ENCODE measurements at places on chromosomes 5 and 9. TPM values are rescaled to one million over a fixed set of nuclear protein-coding genes. Genes with fewer than 3 reads are reported as not detected.
A peak's percentile ranks its signal among the peaks of the same experiment; 100 is the strongest.

DNA sequence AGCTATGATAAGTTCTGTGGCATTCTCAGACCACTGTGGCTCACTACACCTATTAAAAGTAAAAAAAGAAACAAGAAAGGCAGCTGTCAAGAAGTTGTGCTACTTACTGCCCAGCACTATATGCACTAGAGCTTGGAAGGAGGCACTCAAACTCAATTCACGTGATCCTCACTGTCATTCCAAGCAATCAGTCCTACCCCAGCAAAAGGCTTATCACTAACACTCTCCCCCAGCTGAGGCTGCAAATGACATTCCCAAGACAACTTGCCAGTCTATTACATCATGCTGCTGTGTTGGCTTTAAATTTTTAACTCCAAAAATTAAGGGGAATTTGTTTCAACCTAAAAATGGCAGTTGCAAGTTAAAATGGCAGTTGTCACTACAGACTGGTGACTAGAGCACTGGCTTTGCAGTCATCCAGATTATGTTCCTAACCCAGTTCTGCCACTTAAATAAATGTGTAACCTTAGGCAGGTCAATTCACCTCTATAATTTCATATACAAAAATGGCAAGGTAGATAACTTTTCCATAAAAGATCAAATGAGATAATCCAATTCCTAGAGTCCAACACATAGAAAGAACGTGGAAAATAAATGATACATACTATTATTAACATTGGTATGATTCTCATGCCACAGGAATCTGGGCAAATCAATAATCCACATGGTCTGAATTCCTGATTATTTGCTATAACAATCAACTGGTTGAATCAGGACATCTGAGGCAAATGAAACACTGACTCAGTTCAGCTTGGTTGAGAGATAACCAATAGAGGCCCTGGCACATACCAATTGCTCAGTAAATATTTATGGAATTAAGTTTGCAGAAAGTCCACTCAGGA lies 52.4 kb downstream of the FBXW11 start:
- no peak overlapping the region for H3K4me3 ChIP-seq

DNA sequence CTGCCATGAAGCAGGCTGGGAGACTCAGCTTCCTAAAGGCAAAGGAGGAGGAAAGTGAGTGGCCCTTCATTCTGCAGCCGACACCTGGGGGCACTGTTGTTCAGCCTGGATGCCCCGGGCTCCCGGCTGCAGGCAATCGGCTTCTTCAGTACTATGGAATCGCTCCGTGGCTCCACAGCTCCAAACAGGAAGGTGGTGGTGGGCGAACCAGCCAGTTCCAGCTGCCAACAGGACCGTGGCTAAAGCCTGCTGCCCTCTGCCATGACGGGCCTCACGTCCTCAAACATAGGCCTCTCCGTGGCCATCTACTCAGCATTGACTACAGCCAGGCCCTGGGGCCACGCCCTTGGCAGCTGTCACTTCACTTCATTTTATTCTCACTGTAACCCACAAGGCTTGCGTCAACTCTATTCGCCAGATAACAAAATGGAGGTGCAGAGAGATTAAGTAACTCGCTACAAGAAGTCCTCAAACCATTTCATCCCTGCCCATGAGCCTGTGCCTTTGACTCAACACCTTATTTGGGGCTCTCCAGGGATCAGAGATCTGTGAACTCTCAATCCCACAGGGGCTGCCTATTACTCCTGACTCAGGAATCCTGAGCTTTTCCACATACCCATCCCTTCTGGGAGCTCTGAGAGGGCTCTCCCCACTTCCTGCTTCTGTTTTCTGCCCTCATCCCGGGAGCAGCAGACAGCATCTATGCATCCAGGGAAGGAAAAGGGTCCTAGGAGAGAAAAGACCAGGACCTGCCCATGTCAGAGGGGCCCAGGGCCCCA lies 38.0 kb downstream of the PAX5 start:
- H3K27ac ChIP-seq, result no peak overlapping the region
- no peaks in the 10 kb centered on the region for H3K27me3 ChIP-seq
- H3K4me1 ChIP-seq, result no peaks in the 10 kb centered on the region
- DNase-seq, result peak; percentile 89
- no peaks in the 10 kb centered on the region for H3K36me3 ChIP-seq
- H3K4me3 ChIP-seq, result no peak overlapping the region

- DNase-seq, result no peak
- no peaks in the 10 kb centered on the region for H3K27me3 ChIP-seq
- no peak overlapping the region for H3K4me3 ChIP-seq
Observed at GRCh38 chr9:124423591-124423990, 8.3 kb upstream of the PSMB7 start.

DNA sequence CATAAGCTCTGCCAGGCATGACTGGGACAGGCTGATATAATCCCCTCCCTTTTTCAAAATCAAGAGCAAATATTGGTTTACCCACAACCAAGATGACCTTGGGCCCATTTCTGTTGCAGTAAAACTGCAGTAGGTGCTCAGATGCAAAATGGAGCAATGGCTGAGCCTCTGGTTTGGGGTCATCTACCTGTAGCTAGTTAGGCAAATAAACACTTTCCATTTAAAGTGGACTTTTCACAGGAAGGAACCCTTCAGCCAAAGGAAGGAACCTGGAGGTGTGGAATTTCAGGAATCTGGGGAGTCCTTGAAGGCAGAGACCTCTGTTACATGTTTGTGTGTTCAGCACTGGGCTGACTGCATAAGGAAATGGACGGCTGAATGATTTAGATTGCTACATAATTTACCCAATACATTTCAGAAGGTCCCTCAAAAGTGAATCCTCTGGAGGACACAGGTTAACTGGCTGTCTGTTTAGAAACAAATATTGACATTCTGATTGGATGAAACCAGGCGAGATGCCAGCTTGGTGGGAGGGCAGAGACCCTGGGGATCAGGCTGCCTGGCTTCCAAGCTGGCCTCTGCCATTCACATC lies 170.1 kb upstream of the ZNF618 start:
- no peak overlapping the region for H3K4me3 ChIP-seq
- peaks cover 12% of the 10 kb centered on the region for H3K36me3 ChIP-seq
- H3K27me3 ChIP-seq, result peaks cover 2% of the 10 kb centered on the region
- peaks cover 18% of the 10 kb centered on the region for H3K4me1 ChIP-seq

DNA sequence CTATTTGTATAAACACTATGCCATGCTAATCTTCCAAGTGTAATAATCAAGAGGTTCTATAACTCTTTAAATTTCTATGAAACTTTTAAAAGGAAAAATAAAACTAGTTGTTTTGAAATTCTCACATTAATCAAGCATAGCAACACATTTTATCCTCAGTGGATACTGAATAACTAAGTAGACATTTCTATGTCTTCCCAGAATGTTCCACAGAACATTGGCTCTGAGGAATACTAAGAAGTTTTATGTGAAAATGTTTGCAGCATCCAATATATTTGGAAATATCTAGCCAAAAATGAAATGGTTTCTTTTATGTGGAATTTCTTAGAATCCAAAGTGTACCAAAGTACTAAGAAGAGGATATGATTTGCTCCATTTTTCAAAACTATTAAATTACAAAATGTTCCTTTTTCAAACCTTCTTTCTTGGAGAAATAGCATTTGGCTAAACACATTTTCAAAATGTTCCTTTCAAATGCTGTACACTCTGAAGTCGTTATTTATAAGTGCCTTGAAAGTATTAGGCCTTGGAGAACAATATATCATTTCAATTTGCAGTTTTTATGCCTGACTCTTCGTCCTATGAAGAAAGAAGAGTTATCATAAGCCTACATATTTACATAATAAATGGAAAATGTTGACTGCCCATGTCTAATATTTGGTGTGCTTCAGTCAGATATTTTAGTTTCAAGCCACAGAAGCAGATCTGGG lies 175.6 kb upstream of the COX7C start:
- DNase-seq, result no peak
- H3K27me3 ChIP-seq, result no peaks in the 10 kb centered on the region
- no peak overlapping the region for H3K4me3 ChIP-seq
- no peaks in the 10 kb centered on the region for H3K4me1 ChIP-seq
- H3K27ac ChIP-seq, result no peak overlapping the region
- no peaks in the 10 kb centered on the region for H3K36me3 ChIP-seq

P4HA2 gene
- 15.1 TPM for total RNA-seq

TAF1L gene
- not detected for total RNA-seq

GRCh38 chr5:83586874-83587776 lies 115.6 kb downstream of the VCAN start:
- no peak overlapping the region for H3K27ac ChIP-seq
- H3K4me3 ChIP-seq, result no peak overlapping the region
- DNase-seq, result no peak
- H3K36me3 ChIP-seq, result no peaks in the 10 kb centered on the region

DNA sequence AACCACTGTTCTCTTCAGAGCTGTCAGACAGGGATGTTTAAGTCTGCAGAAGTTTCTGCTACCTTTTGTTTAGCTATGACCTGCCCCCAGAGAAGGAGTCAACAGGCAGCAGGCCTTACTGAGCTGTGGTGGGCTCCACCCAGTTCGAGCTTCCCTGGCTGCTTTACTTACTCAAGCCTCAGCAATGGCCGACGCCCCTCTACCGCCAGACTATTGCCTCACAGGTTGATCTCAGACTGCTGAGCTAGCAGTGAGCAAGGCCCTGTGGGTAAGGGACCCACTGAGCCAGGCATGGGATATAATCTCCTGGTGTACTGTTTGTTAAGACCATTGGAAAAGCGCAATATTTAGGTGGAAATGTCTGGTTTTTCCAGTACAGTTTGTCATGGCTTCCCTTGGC lies 229.6 kb downstream of the TMEM167A start:
- H3K27ac ChIP-seq, result no peak overlapping the region
- H3K4me3 ChIP-seq, result no peak overlapping the region
- no peaks in the 10 kb centered on the region for H3K27me3 ChIP-seq
- H3K36me3 ChIP-seq, result peaks cover 10% of the 10 kb centered on the region

- no peaks in the 10 kb centered on the region for H3K36me3 ChIP-seq
- 0 out of 2 replicates have a peak, but pooled peaks cover 2% of the 10 kb centered on the region for H3K4me1 ChIP-seq
- no peak overlapping the region for H3K4me3 ChIP-seq
- no peak for DNase-seq
- no peak overlapping the region for H3K27ac ChIP-seq
- H3K27me3 ChIP-seq, result no peaks in the 10 kb centered on the region
Observed at GRCh38 chr5:150320044-150320613, 17.4 kb upstream of the ARSI start.

DNA sequence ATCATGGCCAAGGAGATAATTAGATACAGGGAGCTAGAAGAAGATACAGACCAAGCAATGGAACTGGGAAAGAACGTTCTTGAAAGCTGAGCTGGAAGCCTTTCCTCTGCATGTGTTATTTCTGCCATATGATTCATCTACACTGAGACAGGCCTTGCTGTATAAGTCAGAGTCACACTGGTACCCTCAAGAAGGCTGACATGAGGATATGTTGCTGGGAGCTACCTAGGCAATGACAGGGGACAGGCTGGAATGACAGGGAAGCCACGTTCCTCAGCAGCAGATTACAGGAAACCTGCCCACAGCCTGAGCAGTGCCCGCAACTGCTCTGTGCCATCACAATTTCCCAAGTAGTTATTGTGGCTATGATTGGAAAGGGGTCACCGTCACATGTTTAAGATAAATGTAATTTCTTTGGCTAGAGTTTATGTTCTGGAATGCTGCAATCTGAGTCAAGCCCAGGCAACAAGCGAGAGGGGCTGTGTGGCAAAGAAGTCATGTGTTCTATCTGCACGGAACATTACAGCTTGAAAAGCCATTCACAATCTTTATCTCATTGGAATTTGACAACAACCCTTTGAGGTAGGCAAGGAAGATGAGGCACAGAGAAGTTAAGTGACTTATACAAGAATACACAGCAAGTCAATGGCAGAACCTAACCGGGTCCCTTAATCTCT lies 108.2 kb downstream of the TTLL11 start:
- DNase-seq, result no peak
- no peaks in the 10 kb centered on the region for H3K27me3 ChIP-seq
- no peak overlapping the region for H3K27ac ChIP-seq
- H3K4me3 ChIP-seq, result no peak overlapping the region
- no peaks in the 10 kb centered on the region for H3K4me1 ChIP-seq

DNA sequence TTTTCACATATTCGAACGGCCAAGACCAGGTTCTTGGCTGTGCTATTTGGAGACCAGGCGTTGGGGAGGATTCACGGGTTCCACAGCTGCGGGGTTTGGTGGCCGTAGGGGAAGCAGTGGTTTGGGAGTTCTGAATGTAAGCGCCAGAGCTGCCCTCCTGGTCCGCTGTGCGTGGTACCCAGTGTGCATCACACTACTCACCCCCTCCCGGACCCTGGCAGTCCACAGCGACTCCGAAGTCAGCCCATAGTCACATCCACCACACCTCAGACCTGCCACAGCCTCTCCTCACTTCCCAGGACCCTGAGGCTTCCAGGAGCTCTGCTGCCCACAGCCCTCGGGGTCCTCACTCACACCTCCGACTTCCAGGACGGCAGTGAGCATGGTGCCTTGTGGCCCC lies 26.8 kb downstream of the AMBP start:
- H3K27me3 ChIP-seq, result no peaks in the 10 kb centered on the region
- H3K36me3 ChIP-seq, result peaks cover 46% of the 10 kb centered on the region
- H3K4me3 ChIP-seq, result no peak overlapping the region
- H3K4me1 ChIP-seq, result no peaks in the 10 kb centered on the region

GRCh38 chr5:35151146-35151920 lies 79.0 kb downstream of the PRLR start:
- H3K27ac ChIP-seq, result no peak overlapping the region
- peaks cover 2% of the 10 kb centered on the region for H3K4me1 ChIP-seq
- DNase-seq, result no peak
- H3K36me3 ChIP-seq, result no peaks in the 10 kb centered on the region
- no peaks in the 10 kb centered on the region for H3K27me3 ChIP-seq

- no peaks in the 10 kb centered on the region for H3K36me3 ChIP-seq
- no peak overlapping the region for H3K4me3 ChIP-seq
- no peaks in the 10 kb centered on the region for H3K27me3 ChIP-seq
- H3K4me1 ChIP-seq, result peaks cover 12% of the 10 kb centered on the region
- no peak for DNase-seq
Observed at GRCh38 chr9:89659891-89660685, 55.3 kb downstream of the GADD45G start.
